ENCODE measurements at places on chromosomes 5 and 9.

DNA sequence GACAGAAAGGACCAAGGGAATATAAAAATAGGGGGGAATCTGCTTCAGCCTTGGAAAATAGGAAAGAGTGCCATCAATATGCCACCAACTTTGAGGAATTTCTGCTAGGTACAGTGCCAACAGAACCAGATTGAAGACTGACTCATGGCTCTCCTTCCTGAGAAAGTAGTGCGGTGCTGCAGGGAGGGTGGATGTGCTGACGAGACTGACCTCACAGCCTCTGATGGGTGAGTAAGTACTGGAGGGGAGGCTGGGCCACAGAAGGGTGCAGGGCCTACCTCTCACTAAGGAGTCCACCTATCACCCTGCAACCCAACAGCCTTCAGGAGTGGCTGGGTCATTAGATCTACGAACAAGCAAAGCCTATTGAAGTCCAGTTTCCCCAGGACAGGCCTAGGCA, 187.6 kb downstream of the GABBR2 start:
- no peak for DNase-seq

DNA sequence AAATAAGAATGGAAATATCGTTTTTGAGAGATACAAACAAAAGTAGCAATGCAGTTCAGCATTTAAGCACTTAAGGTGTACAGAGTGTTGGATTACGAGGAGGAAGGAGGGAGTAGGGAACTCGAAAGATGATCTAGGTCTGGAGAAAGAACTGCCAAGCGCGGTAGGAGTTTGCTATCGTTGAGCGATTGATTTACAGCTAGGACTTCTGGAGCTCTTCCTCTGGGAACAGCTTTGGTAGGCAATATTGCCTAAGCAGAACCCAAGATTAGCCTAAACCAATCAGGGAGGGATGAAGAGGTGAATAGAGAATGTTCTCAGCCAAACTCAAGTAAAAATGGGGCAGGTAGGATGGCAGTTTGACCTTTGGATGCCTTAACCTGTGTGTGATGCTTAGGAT, 965 bp downstream of the CLTA start:
- DNase-seq = peak; percentile 24

- DNase-seq = no peak
These were observed 236.6 kb downstream of the DEPDC1B start for GRCh38 chr5:60463179-60463868.

- DNase-seq = no peak
These were observed 409.1 kb upstream of the GRIA1 start for GRCh38 chr5:153081385-153081784.

- DNase-seq = no peak
These were observed 27.7 kb downstream of the ECPAS start for GRCh38 chr9:111456529-111456928.

DNA sequence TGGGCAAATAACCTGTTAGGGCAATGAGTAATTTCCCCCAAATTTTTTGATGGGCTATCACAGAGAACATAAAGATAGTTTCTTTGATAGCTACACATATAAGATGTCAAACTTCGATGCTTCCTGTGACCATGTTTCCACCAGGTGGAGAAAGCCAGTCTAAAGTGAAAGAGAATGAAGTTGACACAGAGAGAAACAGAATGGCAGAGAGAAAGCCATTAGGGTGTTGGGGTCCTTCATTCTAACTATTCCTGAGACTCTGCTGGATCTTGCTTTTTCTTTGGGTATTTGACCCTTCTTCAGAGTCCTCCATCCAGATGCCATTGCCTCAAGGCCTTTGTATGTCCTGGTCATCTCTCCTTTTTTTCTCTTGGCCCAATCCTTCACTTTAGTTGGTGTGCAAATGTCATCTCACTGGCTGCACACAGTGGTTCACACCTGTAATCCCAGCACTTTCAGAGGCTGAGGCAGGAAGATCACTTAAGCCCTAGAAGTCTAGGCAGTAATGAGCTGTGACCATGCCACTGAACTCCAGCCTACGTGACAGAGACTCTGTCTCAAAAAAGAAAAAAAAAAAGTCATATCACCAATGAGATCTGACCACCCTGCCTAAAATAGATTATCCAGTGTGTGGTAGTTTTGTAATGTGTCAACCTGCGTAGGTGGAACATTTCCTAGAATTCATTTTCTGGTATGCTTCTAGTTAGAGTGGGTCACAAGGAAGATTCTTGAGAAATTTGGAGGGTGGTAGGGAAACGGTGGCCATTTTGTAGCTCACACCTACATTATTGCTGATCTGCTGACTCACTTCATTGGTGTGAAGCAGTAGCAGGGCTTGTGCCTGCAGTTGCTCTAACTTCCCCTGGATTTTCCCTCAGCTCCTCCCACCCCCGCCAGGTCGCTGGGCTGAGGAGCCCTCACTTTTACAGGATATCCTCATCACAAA, 20.8 kb upstream of the KIF2A start:
- no peak for DNase-seq

DNA sequence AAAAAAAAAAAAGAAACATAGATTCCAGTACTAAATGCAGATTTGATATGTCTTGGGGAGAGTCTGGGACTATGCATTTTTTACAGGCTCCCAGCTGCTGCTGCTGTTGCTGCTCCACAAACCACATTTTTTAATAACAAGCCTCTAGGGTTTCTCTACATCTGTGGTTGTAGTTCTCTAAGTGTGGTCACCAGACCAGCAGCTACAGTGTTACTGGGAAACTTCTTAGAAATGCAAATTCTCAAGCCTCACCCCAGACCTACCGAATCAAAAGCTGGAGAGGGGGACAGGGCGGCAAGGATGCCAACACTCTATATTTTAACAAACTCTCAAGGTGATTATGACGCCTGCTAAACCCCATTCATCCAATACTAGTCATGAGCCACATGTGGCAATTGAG, 293.4 kb upstream of the PTGER4 start:
- peak; percentile 80 for DNase-seq

DNA sequence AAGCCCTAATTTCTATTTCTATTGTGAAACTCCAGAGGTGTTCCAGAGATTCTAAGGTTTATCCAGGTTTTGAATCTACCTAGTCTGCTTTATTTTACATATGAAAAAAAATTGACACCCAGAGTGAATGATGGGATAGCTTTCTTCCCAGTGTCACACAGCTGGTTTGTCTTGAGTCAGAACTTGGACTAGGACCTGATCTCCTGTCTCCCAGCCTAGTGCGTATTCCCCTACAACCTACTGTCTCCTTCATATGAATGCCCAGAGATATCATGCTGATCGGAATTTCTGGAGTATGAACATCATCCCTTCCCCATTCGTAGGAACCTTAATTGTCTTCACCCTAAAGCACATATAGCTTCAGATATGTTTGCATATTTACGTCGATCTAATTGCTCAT, 524.2 kb downstream of the SPATA31D1 start:
- no peak for DNase-seq

- no peak for DNase-seq
These were observed 10.0 kb downstream of the ENC1 start for GRCh38 chr5:74630453-74631066.

DNA sequence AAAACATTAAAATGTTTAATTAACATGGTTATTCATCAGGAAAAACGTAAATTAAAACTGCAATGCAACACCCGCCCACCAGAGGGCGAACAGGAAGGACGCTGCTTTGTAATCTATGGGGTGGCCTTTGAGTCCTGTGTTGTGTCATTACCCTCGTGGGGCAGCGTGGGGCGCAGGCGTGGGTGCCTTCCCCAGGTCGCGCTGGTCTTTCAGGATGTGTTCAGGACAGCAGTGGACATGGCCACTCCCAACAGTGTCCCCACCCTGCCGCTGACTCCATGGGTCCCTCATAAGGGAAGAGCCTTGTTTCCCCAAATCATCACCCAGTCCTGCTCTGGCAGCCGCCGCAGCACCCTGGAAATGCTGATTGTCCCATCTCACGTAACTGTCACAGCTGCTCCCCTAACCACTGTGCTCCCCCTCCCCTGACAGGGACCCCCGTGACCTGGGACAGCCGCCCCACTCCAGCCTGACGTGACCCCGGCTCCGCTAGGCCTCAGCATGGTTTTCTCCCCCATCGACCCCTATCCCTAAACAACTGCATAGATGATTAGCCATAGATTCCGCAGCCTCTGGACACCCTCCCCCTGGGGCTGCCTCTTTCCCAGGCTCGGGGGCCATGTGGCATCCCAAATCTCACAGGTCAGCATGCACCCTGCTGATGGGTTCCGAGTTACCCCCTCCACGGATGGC, 36.4 kb downstream of the GLT6D1 start:
- DNase-seq = peak; percentile 51

DNA sequence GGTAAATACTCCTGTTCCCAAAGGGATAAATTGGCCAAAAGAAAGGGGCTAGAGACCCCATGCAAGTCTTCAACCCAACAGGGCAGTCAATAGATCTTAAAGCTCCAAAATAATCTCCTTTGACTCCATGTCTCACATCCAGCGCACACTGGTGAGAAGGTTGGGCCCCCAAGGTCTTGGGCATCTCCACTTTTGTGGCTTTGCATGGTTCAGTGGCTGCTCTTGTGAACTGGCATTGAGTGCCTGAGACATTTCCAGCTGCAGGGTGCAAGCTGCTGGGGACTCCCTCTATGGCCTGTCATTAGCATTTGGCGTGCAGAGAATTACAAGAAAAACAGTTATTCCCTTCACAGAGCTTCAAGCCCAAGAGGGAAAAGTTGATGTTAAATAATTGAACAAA, 224.7 kb downstream of the MTRR start:
- DNase-seq = no peak

DNA sequence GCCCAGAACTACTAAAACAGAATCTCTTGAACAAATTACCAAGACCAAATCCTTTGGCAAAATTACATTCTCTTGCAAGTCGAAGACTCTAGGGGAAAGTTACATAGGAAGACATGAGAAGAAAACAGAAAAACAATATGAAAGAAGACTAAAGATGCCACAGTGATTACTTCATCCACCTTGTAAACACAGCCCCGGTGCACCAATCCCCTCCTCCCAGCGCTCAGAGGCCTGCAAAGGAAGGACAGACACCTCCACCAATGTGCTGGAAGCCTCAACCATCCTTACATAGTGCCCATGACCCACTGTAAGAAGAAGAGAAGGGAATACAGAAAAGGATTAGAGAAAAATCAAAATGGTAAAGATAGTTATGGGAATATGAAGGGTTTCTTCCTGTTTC, 218.5 kb downstream of the SPOCK1 start:
- DNase-seq = no peak

GRCh38 chr5:179240561-179240960, 104.7 kb downstream of the ADAMTS2 start:
- DNase-seq = no peak

GRCh38 chr5:24644761-24645160, at the start of gene CDH10:
Gene CDH10 (minus strand): TSS chr5:24644978. CDS start chr5:24593490, 51,488 bp downstream.
- no peak for DNase-seq

- DNase-seq = peak; percentile 93
These were observed 12.8 kb upstream of the SRP19 start for GRCh38 chr5:112848116-112848811.
